A549 treated with AZD2906 at 1 μM for 4 hours (cell line): ENCODE measurements at places on chromosomes 12 and 14. TPM values are rescaled to one million over a fixed set of nuclear protein-coding genes. Genes with fewer than 3 reads are reported as not detected.

P2RX2 gene
- total RNA-seq, result not detected in 5 replicates

SPIC gene
- total RNA-seq, result not detected in 5 replicates

AQP6 gene
- not detected in 5 replicates for total RNA-seq

SIX6 gene
- not detected in 5 replicates for total RNA-seq

KRT5 gene
- total RNA-seq, result 0.52 to 0.72 TPM (median 0.62 TPM) in 5 replicates

FGFR1OP2 gene
- total RNA-seq, result 25.1 to 30.9 TPM (median 26.4 TPM) in 5 replicates

CLEC2B gene
- total RNA-seq, result 1.00 to 1.4 TPM (median 1.3 TPM) in 5 replicates

DPF3 gene
- 0.05 to 0.16 TPM (median 0.10 TPM) in 5 replicates for total RNA-seq

RNFT2 gene
- total RNA-seq, result 1.5 to 2.7 TPM (median 2.0 TPM) in 5 replicates

GPATCH2L gene
- total RNA-seq, result 17.0 to 23.6 TPM (median 21.7 TPM) in 5 replicates

GPHN gene
- 11.1 to 15.5 TPM (median 11.8 TPM) in 5 replicates for total RNA-seq

KRT83 gene
- total RNA-seq, result 3.3 to 6.3 TPM (median 5.5 TPM) in 5 replicates

CLMN gene
- 4.8 to 8.1 TPM (median 6.9 TPM) in 5 replicates for total RNA-seq

GNB3 gene
- total RNA-seq, result 0.92 to 2.1 TPM (median 1.4 TPM) in 5 replicates

PPP2R3C gene
- 24.7 to 27.7 TPM (median 25.4 TPM) in 5 replicates for total RNA-seq

LETMD1 gene
- 20.5 to 23.8 TPM (median 22.3 TPM) in 5 replicates for total RNA-seq

INHBC gene
- total RNA-seq, result 0.05 to 0.06 TPM (median 0.05 TPM) in 3 of 5 replicates, not detected in the others

KCNA5 gene
- total RNA-seq, result 0.03 TPM in 1 of 5 replicates, not detected in the others

IGFBP6 gene
- total RNA-seq, result 143 to 250 TPM (median 245 TPM) in 5 replicates

PRIMA1 gene
- total RNA-seq, result 0.45 to 0.72 TPM (median 0.60 TPM) in 5 replicates

TCL1B gene
- not detected in 5 replicates for total RNA-seq

SYT1 gene
- 4.3 to 6.1 TPM (median 5.1 TPM) in 5 replicates for total RNA-seq

SLCO1C1 gene
- 0.06 TPM in 1 of 5 replicates, not detected in the others for total RNA-seq

LRRK2 gene
- total RNA-seq, result 1.2 to 1.8 TPM (median 1.4 TPM) in 5 replicates

CHGA gene
- 1.2 to 2.0 TPM (median 1.6 TPM) in 5 replicates for total RNA-seq

OTOGL gene
- total RNA-seq, result 0.02 TPM in 1 of 5 replicates, not detected in the others

MEG3 gene
- total RNA-seq, result 34.5 to 52.7 TPM (median 43.8 TPM) in 5 replicates

TAS2R9 gene
- total RNA-seq, result not detected in 5 replicates

TRAF3 gene
- 15.8 to 19.2 TPM (median 18.1 TPM) in 5 replicates for total RNA-seq

EPYC gene
- not detected in 5 replicates for total RNA-seq

PLEKHG7 gene
- not detected in 5 replicates for total RNA-seq

KCNJ8 gene
- total RNA-seq, result 0.22 to 0.33 TPM (median 0.24 TPM) in 5 replicates

C12orf56 gene
- 0.02 to 0.17 TPM (median 0.05 TPM) in 4 of 5 replicates, not detected in the other for total RNA-seq

SUSD6 gene
- 6.7 to 7.8 TPM (median 7.1 TPM) in 5 replicates for total RNA-seq

OSBPL8 gene
- 11.5 to 19.0 TPM (median 17.7 TPM) in 5 replicates for total RNA-seq

CCDC196 gene
- total RNA-seq, result not detected in 5 replicates

ZC3H14 gene
- total RNA-seq, result 56.4 to 63.6 TPM (median 62.2 TPM) in 5 replicates

KCNK13 gene
- total RNA-seq, result 0.07 to 0.18 TPM (median 0.14 TPM) in 5 replicates

PRH2 gene
- total RNA-seq, result 0.23 to 0.48 TPM (median 0.43 TPM) in 3 of 5 replicates, not detected in the others

CLEC2A gene
- not detected in 5 replicates for total RNA-seq

NEMF gene
- 24.1 to 38.0 TPM (median 29.8 TPM) in 5 replicates for total RNA-seq

LBHD2 gene
- 0.18 to 0.25 TPM (median 0.22 TPM) in 3 of 5 replicates, not detected in the others for total RNA-seq

PPP1R3E gene
- 2.6 to 3.7 TPM (median 2.8 TPM) in 5 replicates for total RNA-seq

MSRB3 gene
- 20.4 to 22.6 TPM (median 22.4 TPM) in 5 replicates for total RNA-seq

LRFN5 gene
- not detected in 5 replicates for total RNA-seq

EIF2S3B gene
- total RNA-seq, result 0.36 to 0.87 TPM (median 0.45 TPM) in 5 replicates

CFAP251 gene
- 1.1 to 2.2 TPM (median 1.5 TPM) in 5 replicates for total RNA-seq

ANO4 gene
- total RNA-seq, result 0.07 to 0.20 TPM (median 0.10 TPM) in 5 replicates

CPNE6 gene
- 0.05 to 0.12 TPM (median 0.06 TPM) in 4 of 5 replicates, not detected in the other for total RNA-seq

LUM gene
- 0.08 to 0.49 TPM (median 0.30 TPM) in 5 replicates for total RNA-seq

KLHL33 gene
- 0.01 to 0.03 TPM (median 0.02 TPM) in 4 of 5 replicates, not detected in the other for total RNA-seq

HOXC6 gene
- 3.9 to 5.0 TPM (median 4.1 TPM) in 5 replicates for total RNA-seq

NKX2-1 gene
- total RNA-seq, result 0.03 to 0.07 TPM (median 0.06 TPM) in 4 of 5 replicates, not detected in the other

SNW1 gene
- total RNA-seq, result 62.5 to 89.9 TPM (median 71.2 TPM) in 5 replicates

TAS2R43 gene
- total RNA-seq, result not detected in 5 replicates

NPAS3 gene
- total RNA-seq, result not detected in 5 replicates

FGF23 gene
- not detected in 5 replicates for total RNA-seq

KCNMB4 gene
- total RNA-seq, result 0.28 to 0.49 TPM (median 0.34 TPM) in 5 replicates
